ENCODE measurements at places on chromosomes 2 and 18.

DNA sequence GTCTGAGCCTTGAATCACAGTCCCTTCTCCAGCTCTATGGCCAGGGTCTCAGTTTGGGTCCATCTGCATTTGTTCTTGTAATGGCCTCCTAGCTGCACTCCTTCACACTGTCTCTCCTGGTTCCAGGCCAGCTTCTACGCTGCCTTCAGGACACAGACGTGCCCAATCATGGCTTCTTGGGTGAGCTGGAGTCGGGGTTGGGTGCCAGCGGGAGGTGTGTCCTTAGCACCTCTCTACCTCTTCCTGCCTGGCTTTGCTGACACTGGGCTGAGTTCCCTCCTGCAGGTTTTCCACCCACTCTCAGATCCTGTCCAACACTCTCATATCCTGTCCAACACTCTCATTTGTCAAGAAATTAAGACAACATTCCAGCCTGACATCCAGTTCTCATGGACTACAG is 9.6 kb downstream of the TRPM8 start:
- no peak for DNase-seq

GRCh38 chr2:219844401-219845091 is 217.1 kb downstream of the SLC4A3 start:
- no peak for DNase-seq

DNA sequence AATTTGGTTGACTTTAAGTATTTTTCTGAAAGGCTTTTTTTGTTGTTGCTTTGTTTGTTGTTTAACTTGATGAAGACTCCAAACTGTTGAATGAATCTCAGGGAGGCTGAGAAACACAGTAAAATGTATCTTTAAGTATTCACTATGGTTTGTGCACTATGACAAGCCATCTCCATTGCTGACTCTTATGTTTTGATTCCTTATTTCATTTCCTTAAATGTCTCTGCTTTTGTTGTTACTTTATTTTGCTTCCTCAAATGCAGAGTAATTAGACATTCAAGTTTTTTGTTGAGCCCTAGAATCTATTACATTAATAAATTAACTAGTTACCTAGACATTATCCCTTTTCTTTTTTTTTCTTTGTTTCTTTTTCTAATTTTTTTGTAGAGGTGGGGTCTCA is 46.3 kb upstream of the SLC39A10 start:
- DNase-seq, result no peak

- no peak for DNase-seq
Measured at GRCh38 chr2:174399171-174399570, 3.6 kb downstream of the SCRN3 start.

DNA sequence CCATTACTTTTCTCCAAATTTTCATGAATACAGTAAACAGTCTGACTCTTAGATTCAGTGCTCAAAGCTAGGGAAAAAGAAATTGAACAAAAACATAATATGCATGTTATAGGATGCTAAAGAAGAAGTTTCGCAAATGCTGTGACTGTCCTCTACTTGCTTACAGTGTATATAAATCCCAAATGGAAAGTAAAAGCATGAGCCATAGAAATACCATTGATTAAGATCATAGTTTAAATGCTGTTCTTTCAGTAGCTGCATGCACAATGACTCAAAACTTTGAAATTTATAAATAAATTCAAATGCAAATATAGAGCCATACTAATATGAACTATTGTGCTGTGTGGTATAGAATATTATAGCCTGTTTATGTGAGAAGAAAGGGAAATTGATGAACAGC is 1113.9 kb upstream of the ACVR2A start:
- no peak for DNase-seq

GRCh38 chr2:42908518-42909200 is 116.3 kb upstream of the HAAO start:
- DNase-seq, result no peak

DNA sequence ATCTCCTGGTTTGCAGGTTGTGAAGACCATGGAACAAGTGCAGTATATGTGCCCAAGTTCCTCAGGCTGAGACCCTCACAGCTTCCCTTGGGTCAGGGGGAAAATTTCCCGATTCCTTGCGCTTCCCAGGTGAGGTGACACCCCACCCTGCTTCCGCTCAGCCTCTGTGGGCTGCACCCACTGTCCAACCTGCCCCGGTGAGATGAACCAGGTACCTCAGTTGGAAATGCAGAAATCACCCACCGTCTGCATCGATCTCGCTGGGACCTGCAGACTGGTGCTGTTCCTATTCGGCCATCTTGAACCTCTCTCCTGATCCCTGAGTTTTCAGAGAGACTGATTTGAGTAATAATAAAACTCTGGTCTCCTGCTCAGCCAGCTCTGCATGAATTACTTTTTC is 30.6 kb downstream of the CHCHD5 start:
- no peak for DNase-seq

Measured in activated CD8-positive, alpha-beta memory T cell treated with anti-CD3 and anti-CD28 coated beads for 1 hour (primary cell).